ENCODE measurements at places on chromosomes 13 and 19. TPM values are rescaled to one million over a fixed set of nuclear protein-coding genes. Genes with fewer than 3 reads are reported as not detected.

The LSM7 gene
- 42.7 TPM for total RNA-seq

- DNase-seq = no peak
These were observed 128.5 kb downstream of the ZNF675 start for GRCh38 chr19:23558541-23558940.

DNA sequence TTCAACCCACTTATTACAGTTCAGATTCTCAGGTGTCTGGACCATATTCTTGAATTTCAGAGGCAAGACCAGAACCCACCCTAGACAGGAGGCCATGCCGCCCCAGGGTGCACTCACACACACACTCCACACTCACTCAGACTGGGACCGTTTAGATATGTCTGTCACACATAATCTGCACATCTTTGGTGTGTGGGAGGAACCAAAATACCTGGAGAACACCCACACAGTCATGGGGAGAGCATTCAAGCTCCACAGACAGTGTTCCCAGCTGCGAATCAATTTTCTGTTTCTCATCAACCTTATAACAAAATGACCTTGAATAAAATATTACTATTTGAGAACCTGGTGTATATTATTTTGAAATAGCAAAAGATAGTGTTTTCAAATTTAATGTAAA is 2353.0 kb downstream of the PCDH9 start:
- DNase-seq = no peak

DNA sequence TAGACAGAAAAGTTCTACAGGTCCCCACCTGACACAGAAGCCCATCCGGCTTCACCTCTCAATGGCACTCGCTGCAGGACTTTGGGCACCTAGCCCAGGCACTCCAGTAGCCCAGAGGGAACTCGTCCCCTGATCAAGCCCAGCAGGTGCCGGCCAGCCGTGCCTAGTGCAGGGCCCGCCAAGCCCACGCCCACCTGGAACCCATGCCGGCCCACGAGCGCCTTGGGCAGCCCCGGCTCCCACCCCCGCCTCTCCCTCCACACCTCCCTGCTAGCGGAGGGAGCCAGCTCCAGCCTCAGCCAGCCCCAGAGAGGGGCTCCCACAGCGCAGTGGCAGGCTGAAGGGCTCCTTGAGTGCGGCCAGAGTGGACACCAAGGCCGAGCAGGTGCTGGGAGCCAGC is 268.8 kb downstream of the SLITRK1 start:
- DNase-seq = no peak

GRCh38 chr19:53195265-53195903 is 2.2 kb upstream of the ZNF665 start:
- DNase-seq = no peak

- DNase-seq = no peak
These were observed 199.4 kb upstream of the IPO5 start for GRCh38 chr13:97753942-97754670.

DNA sequence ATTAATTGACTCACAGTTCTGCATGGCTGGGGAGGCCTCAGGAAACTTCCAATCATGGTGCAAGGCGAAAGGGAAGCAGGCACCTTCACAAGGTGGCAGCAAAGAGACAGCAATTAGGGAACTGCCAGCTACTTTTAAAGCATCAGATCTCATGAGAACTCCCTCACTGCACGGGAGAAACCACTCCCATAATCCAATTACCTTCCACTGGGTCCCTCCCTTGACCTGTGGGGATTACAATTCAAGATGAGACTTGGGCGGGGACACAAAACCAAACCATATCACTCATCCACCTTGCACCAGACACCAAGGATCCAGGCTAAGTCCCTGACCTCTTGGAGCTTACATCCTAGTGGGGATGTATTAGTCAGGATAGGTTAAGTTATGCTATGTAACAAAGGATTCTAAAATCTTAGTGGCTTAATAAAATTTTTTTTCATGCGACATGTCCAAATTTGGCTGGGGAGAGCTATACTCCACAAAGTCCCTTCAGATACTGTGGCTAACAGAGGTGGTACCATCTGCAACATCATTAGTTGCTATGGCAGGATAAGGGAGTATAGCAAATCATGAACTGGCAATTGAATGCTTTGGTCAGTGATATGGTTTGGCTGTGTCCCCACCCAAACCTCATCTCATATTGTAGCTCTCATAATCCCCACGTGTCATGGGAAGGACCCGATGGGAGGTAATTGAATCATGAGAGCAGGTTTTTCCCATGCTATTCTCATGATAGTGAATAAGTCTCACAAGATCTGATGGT is 8.3 kb upstream of the FAM187B start:
- DNase-seq = no peak

- peak; percentile 95 for DNase-seq
These were observed 1.4 kb downstream of the PEG3 start for GRCh38 chr19:56838909-56839651.

GRCh38 chr19:46069806-46070341 is 29.1 kb upstream of the IGFL4 start:
- no peak for DNase-seq

GRCh38 chr19:14479975-14480699 is 5.0 kb upstream of the PTGER1 start:
- DNase-seq = peak; percentile 84

GRCh38 chr13:94622344-94622743 is 20.7 kb downstream of the GPR180 start:
- no peak for DNase-seq

- DNase-seq = no peak
These were observed 1.6 kb downstream of the SLC25A30 start for GRCh38 chr13:45416516-45417128.

DNA sequence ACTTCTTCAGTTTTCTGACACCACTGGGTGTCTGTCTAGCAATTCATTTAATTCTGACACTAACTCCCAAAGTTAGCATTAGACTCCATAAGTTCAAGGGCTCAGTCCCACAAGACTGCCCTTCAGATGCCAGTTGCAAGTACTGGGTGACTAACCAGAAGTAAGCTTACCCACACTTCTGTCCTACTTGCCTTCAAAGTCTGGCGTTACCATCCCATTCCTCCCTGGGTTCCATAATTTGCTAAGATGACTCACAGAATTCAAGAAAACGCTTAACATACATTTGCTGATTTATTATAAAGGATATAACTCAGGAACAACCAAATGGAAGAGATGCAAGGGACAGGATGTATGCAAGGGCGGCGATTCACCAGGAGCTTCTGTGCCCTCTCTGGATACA is 45.5 kb upstream of the NPAS1 start:
- DNase-seq = no peak

The NLRP7 gene
- not detected for total RNA-seq

The CYP2B6 gene
- total RNA-seq = not detected

- DNase-seq = no peak
These were observed 13.3 kb downstream of the ZNF787 start for GRCh38 chr19:56107626-56108351.

DNA sequence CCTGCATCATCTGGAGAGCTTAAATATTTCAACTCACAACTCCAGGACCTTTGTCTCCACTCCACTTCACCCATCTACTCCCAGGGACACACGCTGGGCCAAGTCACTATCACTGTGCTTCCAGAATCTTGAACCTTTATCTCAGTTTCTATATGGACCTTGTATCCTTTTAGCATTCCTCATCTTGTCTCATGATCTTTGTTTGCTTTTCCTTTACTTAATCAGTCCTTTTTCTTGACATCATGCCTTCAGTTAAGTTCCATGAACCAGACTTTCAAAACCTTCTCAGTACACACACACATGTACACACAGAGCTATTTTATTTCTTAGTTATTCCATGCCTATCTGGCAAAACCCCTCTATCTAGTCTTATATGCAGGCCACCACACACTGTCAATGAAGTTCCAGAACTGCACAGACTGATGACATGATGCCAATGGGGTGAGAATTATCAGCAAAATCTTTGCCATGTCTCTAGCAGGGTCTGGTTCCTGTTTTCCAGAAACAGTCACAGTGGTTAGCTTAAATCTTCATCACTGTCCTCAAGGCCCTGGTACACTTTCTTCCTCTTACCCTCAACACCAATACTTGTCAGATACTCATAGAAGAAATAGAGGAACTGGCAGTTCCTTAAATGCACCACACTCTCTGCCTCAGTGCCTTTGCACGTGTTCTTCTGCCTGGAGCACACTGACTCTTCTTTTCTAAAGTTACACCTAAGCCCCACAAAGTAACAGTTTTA is 77.6 kb upstream of the STARD13 start:
- no peak for DNase-seq

The MYO16 gene
- total RNA-seq = 0.92 TPM

DNA sequence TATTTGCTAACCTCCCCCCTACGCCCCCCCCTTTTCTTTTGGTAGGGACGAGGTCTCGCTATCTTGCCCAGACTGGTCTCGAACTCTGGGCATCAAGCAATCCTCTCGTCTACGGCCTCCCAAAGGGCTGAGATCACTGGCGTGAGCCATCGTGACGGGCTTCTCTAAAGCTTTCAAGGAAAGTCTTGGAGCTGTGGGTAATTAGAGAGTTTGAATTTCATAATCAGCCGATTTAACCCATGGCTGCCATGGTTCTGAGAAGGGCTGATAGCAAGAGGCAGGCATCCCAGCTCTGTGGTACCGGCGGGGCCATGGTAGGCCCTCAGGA is 679 bp upstream of the ABHD8 start:
- no peak for DNase-seq

Data from cardiac septum (tissue), 1 donor.